ENCODE measurements at places on chromosomes 1 and 21. TPM values are rescaled to one million over a fixed set of nuclear protein-coding genes. Genes with fewer than 3 reads are reported as not detected.

Gene MRPL9
- 58.2 TPM for total RNA-seq

Gene GCSAML
- total RNA-seq, result not detected

Gene EPHA2
- 5.2 TPM for total RNA-seq

Gene WNT2B
- 1.5 TPM for total RNA-seq

Gene LRRC42
- 32.0 TPM for total RNA-seq

Gene LHX8
- total RNA-seq, result not detected

Gene BSND
- not detected for total RNA-seq

Gene CELA2A
- not detected for total RNA-seq

Gene TMPRSS15
- total RNA-seq, result not detected

Gene UBXN10
- 0.36 TPM for total RNA-seq

Gene IFI16
- 302 TPM for total RNA-seq

Gene TDRKH
- total RNA-seq, result 2.2 TPM

Gene NID1
- 75.1 TPM for total RNA-seq

Gene COL8A2
- total RNA-seq, result 0.34 TPM

Gene RAB42
- 1.8 TPM for total RNA-seq

Gene FAM151A
- total RNA-seq, result not detected

Gene VAV3
- total RNA-seq, result 1.00 TPM

Gene ANKRD45
- total RNA-seq, result under 0.01 TPM

Gene LYPLA2
- 93.2 TPM for total RNA-seq

Gene TIE1
- not detected for total RNA-seq

Gene HES3
- total RNA-seq, result not detected

Gene ZZZ3
- 107 TPM for total RNA-seq

Gene KLHL12
- total RNA-seq, result 56.8 TPM

Gene FCGR1A
- total RNA-seq, result not detected

Gene HHIPL2
- under 0.01 TPM for total RNA-seq

Gene NR0B2
- total RNA-seq, result not detected

Gene PTAFR
- 0.36 TPM for total RNA-seq

Gene SLC16A4
- 76.7 TPM for total RNA-seq

Gene OLFM3
- total RNA-seq, result not detected

Gene ACTA1
- total RNA-seq, result not detected

Gene SOX13
- 32.3 TPM for total RNA-seq

Gene C1orf94
- total RNA-seq, result not detected

Gene KRTAP19-3
- total RNA-seq, result not detected

Gene C1orf226
- total RNA-seq, result under 0.01 TPM

Gene HSD11B1
- not detected for total RNA-seq

Gene NCAM2
- 34.2 TPM for total RNA-seq

Gene FAM163A
- 1.00 TPM for total RNA-seq

Gene PTPRU
- total RNA-seq, result 32.7 TPM

Gene S100A7
- not detected for total RNA-seq

Gene RGS18
- total RNA-seq, result not detected

Gene DCST1
- total RNA-seq, result not detected

Gene COA6
- total RNA-seq, result 64.3 TPM

Gene TGFBR3
- 27.2 TPM for total RNA-seq

Gene LRRC38
- total RNA-seq, result not detected

Gene TPTE
- total RNA-seq, result not detected

Gene HSF2BP
- total RNA-seq, result 1.0 TPM

Gene CFH
- 3.5 TPM for total RNA-seq

Gene LAD1
- total RNA-seq, result 0.34 TPM

Gene TMEM61
- total RNA-seq, result not detected

Gene AIRE
- not detected for total RNA-seq

Gene AP4B1
- 15.9 TPM for total RNA-seq

Gene NTNG1
- total RNA-seq, result 12.0 TPM

Gene MRPS15
- total RNA-seq, result 70.9 TPM

Gene NBPF11
- total RNA-seq, result 5.1 TPM

Gene MINDY1
- 35.4 TPM for total RNA-seq

Gene GSTM2
- total RNA-seq, result 13.4 TPM

Gene C1orf53
- total RNA-seq, result 3.4 TPM

Gene KHDC4
- total RNA-seq, result 36.0 TPM

Measured in melanocyte of skin (primary cell).